NCI-H69 (cell line): ENCODE measurements at places on chromosomes 2 and 18.

DNA sequence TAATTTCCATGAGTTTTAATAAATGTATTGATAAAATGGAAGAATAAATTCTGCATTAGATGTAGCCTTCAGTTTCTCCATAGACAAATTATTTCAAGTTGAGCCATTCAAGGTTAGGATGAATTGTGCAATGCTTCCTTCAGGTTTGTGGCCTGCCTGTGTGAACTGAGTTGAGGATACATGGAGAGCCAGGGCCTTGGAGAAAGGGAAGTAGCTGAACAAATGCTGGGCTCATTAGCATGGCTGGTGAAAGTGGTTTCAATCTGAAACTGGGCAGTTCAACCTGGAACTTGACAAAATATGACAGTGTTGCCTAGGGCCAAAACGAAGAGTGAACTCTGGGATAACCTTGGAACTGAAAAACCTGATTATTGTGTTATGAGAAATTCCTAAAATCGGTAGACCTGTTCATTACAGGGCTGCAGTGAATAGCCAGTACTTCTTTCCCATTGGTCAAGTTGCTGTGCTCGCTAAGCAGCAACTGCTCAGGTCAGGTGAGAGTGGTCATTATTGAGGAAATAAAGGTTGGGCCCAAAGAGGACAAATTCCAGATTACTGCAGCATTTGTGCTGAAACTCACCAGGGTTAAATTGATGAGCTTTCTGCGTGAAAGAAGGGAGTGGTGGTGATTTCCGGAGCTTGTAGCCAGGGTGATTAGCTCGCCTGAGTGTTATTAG lies 12.7 kb downstream of the INPP1 start:
- peak; percentile 32 for DNase-seq

DNA sequence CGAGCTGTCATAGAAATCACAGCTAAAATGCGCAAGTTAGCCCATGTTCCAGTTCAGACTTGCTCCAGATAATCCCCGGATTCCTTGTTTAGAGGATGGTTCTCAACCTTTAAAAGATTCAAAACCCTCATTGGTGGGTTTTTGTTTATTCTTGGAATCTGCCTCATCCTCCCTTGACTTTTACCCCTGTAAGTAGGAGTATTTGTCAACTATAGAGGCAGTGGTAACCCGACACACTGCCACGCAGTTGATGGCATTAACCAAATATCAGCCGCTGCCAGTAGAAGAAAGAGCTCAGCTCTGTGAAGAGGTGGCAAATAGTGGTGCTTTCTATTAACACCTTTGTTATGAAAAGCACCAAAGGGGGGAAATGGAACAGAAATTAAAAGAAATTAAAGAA lies 40.4 kb upstream of the SELENOI start:
- peak; percentile 4 for DNase-seq

DNA sequence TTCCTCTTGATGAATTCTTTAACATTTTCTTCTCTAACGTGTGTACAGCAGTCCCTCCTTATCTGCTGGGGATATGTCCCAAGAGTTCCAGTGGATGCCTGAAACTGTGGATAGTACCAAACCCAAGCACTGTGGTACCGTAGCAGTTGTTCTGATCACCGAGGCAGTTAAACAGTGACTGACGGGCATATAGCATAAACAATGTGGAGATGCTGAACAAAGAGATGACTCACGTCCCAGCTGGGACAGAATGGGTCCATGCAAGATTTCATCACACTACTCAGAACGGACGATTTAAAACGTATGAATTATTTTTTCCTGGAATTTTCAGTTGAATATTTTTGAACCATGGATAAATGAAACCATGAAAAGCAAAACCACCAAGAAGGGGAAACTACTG lies 54.5 kb upstream of the SPAG16 start:
- DNase-seq, result no peak

- DNase-seq, result peak; percentile 7
Observed at GRCh38 chr2:222038067-222038802, 260.6 kb downstream of the PAX3 start.

- DNase-seq, result no peak
Observed at GRCh38 chr2:218274586-218274985, 4.3 kb downstream of the PNKD start.

GRCh38 chr18:23867006-23867405 lies 147.5 kb upstream of the TTC39C start:
- DNase-seq, result no peak

- DNase-seq, result peak; percentile 84
Observed at GRCh38 chr2:85468704-85469349, 50.3 kb downstream of the SH2D6 start.

GRCh38 chr2:110848519-110849030 lies 116.2 kb downstream of the ACOXL start:
- DNase-seq, result no peak

GRCh38 chr2:54295911-54296310 lies 39.9 kb upstream of the TSPYL6 start:
- peak; percentile 36 for DNase-seq

GRCh38 chr18:68056936-68057335 lies 540.4 kb upstream of the DSEL start:
- no peak for DNase-seq

DNA sequence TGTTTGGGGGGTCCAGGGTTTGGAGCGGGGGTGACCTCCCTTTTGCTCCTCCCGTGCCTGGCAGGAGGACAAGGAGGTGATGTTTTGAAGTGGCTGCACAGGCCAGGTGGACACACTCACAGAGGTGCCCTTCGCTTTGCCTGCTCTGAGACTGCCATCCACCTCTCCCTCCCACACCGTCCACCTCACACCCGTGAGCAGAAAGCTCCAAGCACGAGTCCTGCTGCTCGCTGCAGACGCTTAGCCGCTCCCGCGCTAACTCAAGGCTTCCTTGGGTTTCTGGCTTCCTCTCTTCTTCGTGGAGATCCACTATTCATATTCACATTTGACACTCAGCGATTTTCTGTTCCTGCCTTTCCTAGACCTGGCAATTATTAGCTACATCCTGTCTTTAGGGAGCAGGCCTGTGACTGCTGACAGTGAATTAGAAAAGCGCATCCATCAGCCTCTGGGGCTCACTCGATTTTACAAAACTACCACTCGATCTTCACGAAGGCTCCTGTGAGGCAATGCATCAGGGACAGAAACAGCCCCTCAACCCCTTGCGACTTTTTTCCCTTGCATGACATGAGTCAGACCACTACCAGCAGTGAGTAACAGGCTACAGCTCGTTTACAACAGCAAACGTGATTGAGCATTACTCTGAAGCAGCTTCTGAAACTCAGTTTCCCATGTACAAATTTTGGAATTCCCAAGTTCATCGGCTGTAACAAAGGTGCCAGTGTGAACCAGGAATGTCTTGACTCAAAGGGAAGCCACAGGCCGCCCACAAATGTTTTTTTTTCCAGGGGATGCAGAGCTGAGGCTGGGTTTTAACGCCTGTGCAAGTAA lies 238.7 kb upstream of the SOX11 start:
- DNase-seq, result no peak

DNA sequence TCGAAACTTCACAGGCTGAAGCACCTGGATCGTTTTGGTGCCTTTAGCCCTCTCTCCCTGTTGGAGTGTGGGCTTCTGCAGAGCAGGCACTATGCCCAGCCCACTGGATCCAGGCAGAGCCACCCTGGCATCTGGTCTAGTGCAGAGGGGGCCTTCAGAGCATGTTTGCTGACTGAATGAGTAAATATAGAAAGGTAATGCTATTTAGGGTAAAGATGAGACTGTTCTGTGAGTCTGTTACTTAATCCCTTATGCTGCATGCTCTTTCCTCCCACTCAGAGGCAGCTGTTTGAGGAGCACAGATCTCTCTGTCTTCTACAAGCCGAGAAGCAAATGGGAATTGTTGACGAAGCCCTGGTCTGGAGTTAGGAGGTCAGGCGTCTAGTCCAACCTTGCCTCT lies 130.2 kb downstream of the RGPD3 start:
- peak; percentile 41 for DNase-seq

DNA sequence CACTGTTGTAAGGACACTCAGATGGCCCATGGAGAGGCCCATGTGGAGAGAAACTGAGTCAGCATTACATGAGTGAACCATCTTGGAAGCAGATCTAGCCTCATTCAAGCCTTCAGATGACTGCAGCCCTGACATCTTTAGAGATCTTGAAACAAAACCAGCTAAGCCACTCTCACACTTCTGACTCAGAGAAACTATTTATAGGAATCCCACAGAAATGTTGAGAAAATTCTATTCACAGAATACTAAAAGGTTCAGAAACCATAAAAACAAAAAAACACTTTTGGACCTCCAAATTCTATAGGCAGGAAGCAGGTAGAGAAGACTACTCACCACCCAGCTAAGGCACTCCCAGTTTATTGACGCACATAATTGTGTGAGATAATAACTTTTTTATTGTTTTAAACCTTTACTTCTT lies 8.7 kb downstream of the TMEM169 start:
- no peak for DNase-seq

DNA sequence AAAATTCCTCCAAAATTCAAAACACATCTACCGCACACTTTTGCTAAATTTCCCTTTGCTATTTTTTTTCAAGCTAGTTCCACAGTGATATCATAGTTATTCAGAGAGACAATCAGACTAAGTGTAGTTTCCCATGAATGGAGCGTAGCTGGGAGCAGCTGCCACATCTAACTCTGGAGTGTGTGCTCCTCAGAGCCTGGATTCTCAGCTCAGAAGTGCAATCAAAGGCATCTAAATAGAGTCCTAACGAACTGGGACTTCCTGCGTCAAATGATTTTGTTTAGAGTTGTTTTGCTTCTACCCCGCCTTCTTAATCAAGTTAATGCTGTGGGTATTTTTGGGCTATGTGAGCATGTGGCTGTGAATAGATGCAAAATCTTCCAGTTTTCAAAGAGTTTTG lies 160.3 kb downstream of the TMEM18 start:
- no peak for DNase-seq

- DNase-seq, result no peak
Observed at GRCh38 chr2:31188131-31188530, 29.2 kb downstream of the CAPN14 start.

DNA sequence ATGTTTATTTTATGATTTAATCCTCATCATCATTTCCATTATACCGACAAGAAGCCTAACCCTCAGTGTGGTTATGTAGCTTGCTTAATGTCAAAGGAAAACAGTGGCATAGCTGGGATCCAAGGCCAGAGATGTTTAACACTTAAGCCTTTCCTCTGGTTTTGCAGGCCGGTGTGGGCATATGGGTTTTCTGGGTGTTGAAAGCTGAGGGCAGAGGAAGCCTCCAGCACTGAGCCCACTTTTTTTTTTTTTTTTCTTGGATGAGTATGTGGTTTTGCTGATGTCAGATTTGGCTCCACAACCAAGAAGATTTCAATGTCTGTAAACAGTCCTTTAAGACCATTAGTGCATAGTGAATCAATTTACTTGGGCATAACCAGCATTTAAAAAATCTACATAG lies 41.3 kb downstream of the LHCGR start:
- DNase-seq, result no peak

GRCh38 chr18:70418546-70419311 lies 129.9 kb downstream of the SOCS6 start:
- DNase-seq, result no peak

- DNase-seq, result no peak
Observed at GRCh38 chr2:26740346-26740745, 23.7 kb upstream of the SLC35F6 start.
